Umbilical cord (tissue), 2 donors: ENCODE measurements at places on chromosomes 2 and 18. TPM values are rescaled to one million over a fixed set of nuclear protein-coding genes. Genes with fewer than 3 reads are reported as not detected.

GRCh38 chr2:1484131-1484884 is 71.0 kb downstream of the TPO start:
- DNase-seq: no peak

DNA sequence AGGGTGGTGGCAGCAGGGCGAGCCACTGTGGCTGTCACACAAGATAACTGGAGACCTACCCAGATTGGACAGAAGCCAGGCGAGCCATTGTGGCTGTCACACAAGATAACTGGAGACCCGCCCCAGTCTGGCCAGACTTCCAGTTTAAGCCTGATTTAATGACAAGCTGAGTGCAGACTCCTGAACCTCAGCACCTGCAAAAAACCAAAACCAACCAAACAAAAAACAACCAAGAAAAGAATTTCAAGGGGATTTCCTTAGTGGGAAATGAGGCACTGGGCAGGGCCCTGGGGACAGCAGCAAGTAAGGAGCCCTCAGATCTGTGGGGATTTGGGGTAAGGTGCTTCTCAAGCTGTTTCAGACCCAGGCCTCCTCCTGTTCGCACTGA is 95.2 kb upstream of the BOD1L2 start:
- DNase-seq: peak; percentile 14

Gene STPG4
- 8.4 TPM for total RNA-seq

Gene SCRN3
- 21.7 TPM for total RNA-seq

DNA sequence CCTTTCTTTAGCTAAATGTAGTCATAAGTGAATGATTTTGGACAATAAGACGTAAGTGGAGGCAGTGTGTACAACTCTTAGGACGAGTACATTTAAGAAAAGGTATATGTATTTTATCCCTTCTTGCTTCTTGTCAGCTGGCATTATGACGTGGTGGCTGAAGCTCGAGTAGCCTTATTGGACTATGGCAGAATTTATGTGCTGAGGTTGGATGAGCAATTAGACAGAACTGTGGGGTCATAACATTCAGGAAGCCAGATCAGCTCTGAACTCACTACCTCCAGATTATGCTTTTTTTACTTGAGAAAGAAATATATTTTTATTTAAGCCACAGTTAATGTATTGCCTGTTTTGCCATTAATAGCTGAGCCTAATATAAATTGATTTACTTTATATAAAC is 661.5 kb downstream of the ERBB4 start:
- DNase-seq: no peak

Gene EMILIN1
- 287 TPM for total RNA-seq

DNA sequence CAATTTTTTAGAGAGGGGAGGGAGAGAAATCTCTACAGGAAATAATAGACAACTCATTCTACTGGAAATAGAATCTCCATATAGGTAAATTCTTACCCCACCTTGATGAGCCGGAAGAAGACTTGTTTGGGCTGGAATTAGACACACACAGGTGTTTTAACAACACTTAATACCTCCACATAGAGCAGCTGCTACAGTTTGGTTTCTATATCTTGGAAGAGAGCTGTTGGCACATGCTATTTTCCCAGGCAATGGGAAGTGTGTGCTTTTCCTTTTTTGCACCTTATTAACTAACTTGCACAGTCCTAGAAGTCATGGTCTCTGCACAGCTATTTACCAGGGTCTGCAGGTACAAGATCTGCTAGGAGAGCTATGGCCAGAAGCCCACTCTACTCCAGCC is 73.7 kb downstream of the SATB2 start:
- DNase-seq: no peak

DNA sequence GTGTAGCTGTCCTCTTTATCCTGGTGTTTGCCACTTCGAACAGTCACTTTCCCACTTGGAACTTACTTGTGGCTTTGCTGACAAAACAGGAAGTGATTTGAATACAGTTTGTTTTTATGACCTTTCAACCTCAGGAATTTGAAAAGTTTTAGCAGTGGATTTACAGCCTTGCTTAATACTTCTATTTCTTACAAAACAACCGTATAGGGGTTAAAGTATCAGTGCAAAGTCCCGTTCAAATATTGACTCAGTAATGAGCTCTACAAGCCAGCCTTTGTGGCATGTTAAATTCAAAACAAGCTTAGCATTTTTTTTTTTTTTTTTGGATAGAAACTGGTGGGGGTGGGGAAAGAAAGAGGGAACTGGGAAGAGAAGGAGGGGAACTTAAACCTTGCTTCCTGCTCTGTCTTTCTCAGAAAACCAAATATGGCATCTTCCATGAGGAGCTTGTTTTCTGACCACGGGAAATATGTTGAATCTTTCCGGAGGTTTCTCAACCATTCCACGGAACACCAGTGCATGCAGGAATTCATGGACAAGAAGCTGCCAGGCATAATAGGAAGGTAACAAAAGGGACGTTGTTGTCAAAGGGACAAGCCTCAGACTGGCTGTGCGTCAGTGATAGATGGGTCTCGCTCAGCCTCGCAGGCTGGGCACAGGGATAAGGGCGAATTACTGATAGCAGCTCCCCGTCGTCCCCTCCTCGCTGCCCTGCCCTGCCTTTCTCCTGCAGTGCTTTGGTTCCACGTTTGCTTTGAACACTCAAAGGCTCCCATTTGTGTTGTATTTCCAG is at the start of gene HNMT:
HNMT (plus strand) TSS at position 408 of the 793 bp plus-strand sequence; CDS start at position 427, 19 bp downstream.
- peak; percentile 81 for DNase-seq
